ENCODE measurements at places on chromosomes 2 and 18.

GRCh38 chr2:98522854-98523253 is 78.2 kb downstream of the INPP4A start:
- no peak for DNase-seq

- DNase-seq, result no peak
Observed at GRCh38 chr18:48605408-48605845, 66.6 kb downstream of the CTIF start.

DNA sequence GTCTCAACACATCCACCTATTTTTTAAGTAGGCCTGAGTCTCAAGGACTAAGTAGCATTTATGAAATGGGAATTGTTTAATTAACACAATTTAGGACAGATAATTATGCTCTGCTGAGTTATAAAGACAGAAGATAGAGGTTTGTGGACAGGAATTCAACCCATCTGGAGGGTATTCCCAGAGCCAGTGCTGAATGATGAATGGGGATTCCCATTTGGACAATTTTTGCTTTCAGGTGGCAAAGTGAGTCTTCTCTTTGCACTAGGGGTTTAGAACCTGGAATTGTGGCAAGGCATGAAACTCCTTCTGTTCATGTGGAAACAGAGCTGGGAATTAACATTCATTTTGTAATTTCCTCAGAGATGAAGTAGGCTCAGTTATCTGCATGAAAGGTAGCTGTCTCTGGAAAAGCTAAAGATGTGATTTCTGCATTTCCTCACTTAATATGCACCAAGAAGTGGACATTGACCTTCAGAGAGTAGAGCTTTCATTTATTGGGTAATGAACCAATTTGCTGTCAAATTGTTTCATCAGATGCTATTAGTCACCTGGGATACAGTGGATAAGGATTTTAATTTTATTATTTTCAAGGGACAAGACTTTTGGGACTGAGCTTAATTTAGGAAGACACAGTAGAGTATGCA is 212.1 kb upstream of the NRXN1 start:
- DNase-seq, result no peak

DNA sequence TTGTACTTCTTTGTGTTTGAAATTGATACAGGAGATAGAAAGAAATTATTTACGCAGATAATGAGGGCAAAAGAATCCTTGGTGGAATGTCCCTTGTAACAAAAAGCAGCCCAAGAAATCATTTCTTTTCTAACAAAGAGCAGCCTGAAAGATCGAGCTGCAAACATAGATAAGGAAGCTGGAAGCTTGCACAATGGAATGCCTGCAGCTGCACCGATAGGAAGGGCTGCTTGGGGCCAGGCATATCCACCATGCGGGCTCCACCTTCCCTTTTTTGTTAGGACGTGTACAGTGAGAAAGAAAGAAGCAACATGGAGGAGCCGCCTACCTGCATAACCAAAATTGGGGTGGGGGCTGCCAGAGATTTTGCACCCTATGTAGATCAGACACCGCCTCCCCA is 568.7 kb downstream of the METTL4 start:
- DNase-seq, result no peak

DNA sequence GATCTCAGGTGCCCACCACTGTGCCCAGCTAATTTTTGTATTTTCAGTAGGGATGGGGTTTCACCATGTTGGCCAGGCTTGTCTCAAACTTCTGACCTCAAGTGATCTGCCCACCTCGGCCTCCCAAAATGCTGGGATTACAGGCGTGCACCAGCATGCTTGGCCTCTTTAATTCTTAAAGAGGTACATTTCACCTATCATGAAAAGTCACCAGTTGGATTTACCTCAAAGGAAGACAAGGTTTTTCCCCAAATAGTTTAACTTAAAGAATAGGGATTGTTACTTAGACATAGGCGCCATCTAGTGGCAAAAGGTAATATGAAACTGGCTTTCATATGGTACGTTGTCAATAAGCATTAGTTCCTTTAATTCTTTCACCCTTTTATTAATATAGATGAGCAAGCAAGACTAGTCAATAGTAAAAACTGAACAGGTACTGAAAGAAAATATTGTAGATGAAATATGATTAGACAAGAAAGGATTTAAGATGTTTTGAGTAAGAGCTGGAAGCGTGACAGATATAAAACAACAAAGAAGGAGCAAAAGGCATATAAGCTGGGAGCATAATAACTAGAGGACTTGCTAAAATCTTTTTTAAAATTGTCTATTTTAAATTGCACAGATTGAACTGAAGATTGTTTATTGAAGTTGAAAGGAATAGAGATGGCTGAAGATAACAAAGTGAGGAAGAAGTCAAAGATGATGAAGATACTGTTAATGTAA is 35.0 kb upstream of the PSMD14 start:
- DNase-seq, result peak; percentile 55

DNA sequence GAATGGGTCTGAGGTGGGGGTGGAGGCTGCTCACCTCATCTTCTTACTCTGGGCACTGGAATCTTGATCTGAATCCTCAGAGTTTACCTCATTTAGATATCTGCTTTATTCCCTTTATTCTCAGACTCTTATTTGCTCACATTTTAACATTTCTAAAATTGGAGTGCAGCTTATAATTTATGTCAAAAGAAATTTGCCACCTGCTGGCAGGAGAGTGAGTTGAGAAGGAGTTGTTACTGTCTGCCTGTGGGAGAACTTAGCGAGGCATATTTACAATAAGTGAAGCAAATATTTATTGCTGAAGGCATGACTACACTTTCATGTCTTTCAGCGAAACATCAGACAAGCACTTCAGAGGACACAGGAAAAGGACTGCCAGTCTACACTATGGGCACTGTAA is 16.4 kb upstream of the KIAA2012 start:
- DNase-seq, result peak; percentile 29

- DNase-seq, result no peak
Observed at GRCh38 chr2:42153944-42154581, 15.1 kb upstream of the EML4 start.

DNA sequence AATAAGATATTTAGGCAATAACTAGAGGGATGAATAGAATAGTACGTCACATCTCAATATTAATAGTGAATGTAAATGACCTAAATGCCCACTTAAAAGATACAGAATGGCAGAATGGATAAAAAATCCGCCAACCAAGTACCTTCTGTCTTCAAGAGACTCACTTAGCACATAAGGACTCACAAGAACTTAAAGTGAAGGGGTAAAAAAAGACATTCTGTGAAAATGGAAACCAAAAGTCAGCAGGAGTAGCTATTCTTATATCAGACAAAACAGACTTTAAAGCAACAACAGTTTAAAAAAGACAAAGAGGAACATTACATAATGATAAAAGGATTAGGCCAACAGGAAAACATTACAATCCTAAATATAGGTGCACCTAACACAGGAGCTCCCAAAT is 56.7 kb upstream of the DSC1 start:
- DNase-seq, result no peak

GRCh38 chr2:170512266-170512665 is 202.9 kb upstream of the SP5 start:
- no peak for DNase-seq

DNA sequence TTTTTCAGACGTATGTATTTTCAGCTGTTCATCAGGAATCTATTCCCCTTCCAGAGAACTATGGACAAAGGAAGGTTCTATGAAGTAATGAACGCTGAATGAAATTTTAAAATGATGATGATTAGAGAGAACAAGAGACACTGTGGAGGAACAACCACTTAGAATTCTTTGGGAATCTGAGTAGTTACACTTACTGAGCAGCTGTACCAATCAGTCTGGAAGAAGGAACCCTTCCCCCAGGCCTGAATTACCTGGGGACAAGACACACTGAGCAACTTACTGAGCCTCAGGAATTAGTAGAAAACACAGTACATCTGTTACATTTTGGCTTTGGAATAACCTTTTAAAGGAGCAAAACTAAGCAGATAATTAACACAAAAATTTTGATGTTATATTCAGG is 1.9 kb downstream of the MSTN start:
- DNase-seq, result no peak

GRCh38 chr18:63553081-63553480 is 10.9 kb downstream of the SERPINB12 start:
- DNase-seq, result peak; percentile 93

DNA sequence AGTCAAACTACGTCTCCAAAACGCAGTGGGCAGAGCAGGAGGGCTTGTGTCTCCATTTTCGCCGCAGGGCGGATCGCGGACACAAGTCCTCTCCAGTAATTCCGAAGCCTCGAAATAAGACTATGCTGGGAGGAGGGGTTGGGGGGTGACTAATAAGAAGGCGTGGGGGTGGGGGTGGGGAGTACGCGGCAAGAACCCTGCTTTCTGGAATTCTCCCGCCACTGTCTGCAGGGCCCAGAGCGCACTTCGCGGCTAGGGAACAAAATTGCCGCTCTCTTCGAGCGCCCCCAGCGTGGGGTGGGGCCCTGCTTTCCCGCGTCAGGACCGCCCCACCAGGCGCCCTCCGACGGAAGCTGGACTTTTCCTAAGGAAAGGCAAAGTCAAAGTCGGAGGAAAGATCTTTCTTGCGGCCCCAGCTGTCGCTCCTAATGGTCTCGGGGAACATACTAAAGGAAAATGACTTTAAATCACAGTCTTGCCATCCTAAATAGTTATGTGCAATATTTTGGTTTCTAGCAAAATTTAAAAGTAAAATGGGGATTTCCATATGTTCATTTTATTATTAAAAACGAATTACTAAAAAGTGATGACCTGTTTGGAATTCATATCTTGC is 11.9 kb downstream of the NR4A2 start:
- peak; percentile 47 for DNase-seq

DNA sequence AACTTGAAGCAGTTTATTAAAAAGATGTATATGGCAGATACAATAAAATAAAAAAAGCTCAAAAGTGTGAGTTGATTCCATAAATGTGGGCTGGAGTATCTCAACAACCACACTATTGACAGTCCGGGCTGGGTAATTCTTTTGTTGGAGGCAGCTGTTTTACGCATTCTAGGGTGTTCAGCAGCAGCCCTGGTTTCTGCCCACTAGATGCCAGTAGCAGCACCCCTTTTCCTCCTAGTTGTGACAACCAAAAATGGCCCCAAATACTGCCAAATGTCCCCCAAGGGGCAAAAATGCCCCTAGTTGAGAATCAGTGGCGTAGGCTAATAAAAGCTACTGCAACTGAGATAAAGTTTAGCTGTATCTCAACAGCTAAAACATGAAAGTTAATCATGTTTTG is 44.8 kb downstream of the CHMP3 start:
- DNase-seq, result no peak

DNA sequence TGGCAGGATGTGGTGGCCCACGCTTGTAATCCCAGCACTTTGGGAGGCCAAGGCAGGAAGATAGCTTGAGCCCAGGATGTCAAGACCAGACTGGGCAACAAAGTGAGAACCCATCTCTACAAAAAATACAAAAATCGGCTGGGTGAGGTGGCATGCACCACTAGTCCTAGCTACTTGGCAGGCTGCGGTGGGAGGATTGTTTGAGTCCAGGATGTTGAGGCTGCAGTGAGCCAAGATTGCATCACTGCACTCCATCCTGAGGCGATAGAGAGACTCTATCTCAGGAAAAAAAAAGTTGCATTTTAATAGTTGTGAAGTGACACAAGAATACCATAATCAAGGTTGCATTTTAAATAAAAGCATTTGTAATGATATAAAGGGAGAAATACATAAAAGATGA is 124.1 kb upstream of the SLC38A11 start:
- DNase-seq, result no peak

DNA sequence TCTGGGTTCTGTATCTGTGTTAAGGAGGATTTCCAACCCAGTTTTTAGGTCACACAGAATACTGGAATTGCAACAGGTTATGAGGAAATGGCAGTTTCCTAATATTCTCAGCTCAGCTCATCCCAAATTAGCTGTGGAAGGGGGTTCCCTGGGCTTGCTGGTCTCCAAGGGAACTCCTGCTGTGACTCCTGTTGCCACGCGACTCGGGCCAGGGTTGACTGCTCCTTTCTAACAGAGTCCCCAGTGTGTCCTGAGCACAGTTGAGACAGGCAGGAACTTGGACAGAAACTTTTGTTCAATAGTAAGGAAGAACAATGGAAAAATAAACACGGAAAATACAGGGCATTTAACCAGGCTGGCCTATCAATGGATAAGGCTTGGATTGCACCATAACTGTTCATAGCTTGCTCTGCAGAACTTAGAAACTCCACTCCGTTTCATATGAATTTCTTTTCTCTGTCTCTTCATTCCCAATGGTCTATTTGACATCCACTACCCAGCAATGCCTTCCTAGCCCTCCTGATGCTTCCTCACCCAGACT is 3.8 kb upstream of the ROCK2 start:
- DNase-seq, result no peak

- DNase-seq, result no peak
Observed at GRCh38 chr2:9137379-9138150, 69.0 kb upstream of the ASAP2 start.

- peak; percentile 32 for DNase-seq
Observed at GRCh38 chr2:53786352-53786704, 425 bp downstream of the ASB3 start.

DNA sequence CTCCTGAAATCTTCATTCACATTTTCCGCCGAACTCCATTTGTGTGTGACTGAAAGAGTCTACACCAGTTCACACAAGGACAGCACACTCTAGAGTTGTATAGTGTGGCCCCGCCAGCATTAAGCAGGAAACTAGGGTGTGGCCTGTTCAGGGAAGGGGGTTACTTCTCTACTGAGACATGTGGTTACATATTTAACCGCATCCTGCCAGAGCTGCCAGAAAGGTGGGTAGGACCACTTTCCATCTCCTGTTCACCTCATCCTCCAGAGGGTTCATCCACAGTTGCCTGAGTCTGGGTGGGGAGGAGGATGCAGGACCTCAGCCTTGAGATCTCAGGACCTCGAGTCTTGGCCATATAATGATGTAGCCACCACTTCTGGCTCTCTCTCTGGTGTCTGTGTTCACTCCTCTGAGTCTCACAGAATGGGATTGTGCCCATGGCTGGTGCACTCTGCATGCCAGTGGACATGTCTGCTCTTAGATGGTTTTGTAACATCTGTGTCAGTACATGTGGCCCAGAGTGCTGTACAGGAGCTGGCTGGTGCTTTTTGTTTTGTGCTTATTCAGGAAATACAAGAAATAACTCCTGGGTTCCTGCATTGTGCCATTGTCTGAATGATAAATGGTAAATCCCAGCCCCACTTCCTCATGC is 7.7 kb upstream of the SP140L start:
- DNase-seq, result no peak

GRCh38 chr2:148557844-148558436 is 86.6 kb upstream of the EPC2 start:
- no peak for DNase-seq
